ENCODE measurements at places on chromosomes 16 and 17. TPM values are rescaled to one million over a fixed set of nuclear protein-coding genes. Genes with fewer than 3 reads are reported as not detected.

DNA sequence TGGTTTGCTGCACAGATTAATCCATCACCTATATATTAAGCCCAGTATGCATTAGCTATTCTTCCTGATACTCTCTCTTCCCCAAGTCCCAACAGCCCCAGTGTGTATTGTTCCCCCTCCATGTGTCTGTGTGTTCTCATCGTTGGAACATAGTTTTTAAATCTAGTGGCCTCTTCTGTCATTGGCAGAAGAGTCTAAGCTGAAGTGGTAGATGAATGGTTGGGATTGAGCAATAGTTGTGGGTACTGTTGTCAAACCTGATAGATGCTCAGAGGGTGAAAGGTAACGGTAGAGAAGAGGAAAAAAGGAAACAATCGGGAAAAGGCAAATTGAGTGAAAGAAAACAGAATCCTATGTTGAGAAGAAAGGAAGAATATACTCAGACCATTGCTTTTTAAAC, 29.9 kb downstream of the MAP3K3 start:
- DNase-seq: no peak

DUSP3 gene
- 82.4 TPM for polyA plus RNA-seq

- DNase-seq: no peak
Observed at GRCh38 chr17:348692-349425, 3.7 kb downstream of the RPH3AL start.

DNA sequence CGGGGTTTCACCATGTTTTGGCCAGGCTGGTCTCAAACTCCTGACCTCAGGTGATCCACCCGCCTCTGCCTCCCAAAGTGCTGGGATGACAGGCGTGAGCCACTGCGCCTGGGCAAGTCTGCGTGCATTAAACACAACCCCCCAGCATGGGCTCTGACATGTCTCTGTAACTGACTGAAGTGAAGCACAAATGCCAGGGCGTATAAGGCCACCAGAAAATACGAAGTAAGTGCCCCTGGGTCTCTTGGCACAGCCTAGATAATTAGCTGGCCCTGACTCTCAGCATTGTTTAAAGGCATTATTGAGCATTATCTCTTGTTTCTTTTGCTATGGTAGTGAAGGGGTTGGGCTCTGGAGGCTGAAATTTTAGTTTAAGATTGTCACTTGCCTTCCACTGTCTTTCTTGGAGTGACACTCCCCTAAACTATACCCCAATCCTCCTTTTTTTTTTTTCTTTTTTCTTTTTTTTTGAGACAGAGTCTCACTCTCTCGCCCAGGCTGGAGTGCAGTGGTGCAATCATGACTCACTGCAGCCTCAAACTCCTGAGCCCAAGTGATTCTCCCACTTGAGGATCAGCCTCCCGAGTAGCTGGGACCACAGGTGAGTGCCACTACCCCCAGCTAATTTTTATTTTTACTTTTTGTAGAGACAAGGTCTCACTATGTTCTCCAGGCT, 8.2 kb upstream of the SEC14L1 start:
- no peak for DNase-seq

FADS6 gene
- polyA plus RNA-seq: 0.76 TPM

GRCh38 chr17:50847566-50847965, 12.2 kb downstream of the WFIKKN2 start:
- no peak for DNase-seq

GRCh38 chr17:63611354-63611753, 10.7 kb downstream of the TACO1 start:
- no peak for DNase-seq

DNA sequence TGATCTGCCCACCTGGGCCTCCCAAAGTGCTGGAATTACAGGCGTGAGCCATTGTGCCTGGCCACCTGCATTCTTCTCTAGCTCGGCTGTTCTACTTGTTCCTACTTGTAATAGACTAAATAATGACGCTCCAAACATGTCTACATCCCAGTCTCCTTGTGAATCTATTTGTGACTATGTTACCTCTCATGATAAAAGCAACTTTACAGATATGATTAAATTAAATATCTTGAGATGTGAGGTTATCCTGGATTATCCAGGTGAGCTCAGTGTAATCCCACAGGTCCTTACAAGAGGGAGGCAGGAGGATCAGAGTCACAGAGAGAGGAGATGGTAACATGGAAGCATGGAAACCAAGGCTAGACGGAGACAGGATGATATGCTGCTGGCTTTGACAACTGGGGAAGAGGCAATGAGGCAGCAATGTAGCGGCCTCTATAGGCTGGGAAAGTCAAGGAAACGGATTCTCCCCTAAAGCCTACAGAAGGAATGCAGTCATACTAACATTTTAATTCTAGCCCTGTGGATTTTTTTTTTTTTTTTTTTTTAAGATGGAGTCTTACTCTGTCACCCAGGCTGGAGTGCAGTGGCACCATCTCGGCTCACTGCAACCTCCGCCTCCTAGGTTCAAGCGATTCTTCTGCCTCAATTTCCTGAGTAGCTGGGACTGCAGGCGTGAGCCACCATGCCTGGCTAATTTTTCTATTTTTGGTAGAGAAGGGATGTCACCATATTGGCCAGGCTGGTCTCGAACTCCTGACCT, 5.0 kb upstream of the LASP1 start:
- DNase-seq: peak; percentile 40

- no peak for DNase-seq
Observed at GRCh38 chr16:81709016-81709900, 69.8 kb upstream of the PLCG2 start.

- DNase-seq: no peak
Observed at GRCh38 chr17:41837761-41838538, at the start of gene KLHL10. Gene KLHL10, plus strand, starts transcription at chr17:41837825. Its CDS starts 108 bp downstream, at chr17:41837933.

OSBPL7 gene
- 18.0 TPM for polyA plus RNA-seq

- DNase-seq: no peak
Observed at GRCh38 chr17:74898376-74898946, 5.0 kb upstream of the FADS6 start.

GDPD1 gene
- 2.0 TPM for polyA plus RNA-seq

- DNase-seq: no peak
Observed at GRCh38 chr17:42058063-42058462, 7.7 kb upstream of the C17orf113 start.

DNA sequence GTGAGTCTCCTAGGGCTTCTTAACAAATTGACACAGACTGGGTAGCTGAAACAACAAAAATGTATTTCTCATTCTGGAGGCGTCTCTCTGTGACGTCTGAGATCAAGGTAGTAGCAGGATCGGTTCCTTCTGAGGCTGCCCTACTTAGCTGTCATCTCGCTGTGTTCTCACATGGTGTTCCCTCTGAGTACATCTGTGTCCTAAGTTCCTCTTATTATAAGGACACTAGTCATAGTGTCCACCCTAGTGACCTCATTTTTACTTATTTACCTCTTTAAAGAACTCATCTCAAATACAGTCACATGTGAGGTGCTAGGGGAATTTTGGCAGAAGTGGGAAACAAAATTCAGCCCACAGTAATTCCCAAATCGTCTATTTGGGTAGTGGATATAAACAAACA, 529.1 kb downstream of the NPIPA7 start:
- no peak for DNase-seq

KRTAP4-9 gene
- not detected for polyA plus RNA-seq

- no peak for DNase-seq
Observed at GRCh38 chr17:64253470-64253869, 9.6 kb downstream of the TEX2 start.

- peak; percentile 9 for DNase-seq
Observed at GRCh38 chr17:69551212-69552010, 136.9 kb downstream of the MAP2K6 start.

DNA sequence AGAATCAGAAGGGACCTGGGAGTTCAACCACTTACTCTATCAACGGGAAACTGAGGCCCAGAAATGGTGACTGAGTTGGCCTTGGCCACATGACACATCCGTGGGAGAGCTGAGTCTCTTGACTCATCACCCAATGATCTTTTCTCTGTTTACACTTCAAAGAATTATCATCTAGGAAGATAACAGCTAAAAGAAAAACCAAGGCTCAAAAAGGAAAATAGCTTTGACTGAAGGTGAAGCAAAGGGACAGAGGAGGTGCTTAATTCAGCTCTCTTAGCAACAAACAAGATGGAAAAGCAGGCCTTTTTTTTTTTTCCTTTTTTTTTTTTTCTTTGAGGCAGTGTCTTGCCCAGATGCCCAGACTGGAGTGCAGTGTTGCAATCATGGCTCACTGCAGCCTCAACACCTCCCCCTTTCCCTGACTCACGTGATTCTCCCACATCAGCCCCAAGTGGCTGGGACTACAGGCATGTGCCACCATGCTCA, 16.7 kb downstream of the ERCC4 start:
- DNase-seq: peak; percentile 84

CDK5RAP3 gene
- polyA plus RNA-seq: 137 TPM

- DNase-seq: no peak
Observed at GRCh38 chr16:83676086-83676485, 131.7 kb upstream of the HSBP1 start.

- DNase-seq: no peak
Observed at GRCh38 chr17:43010667-43011308, 4.2 kb downstream of the IFI35 start.

- DNase-seq: no peak
Observed at GRCh38 chr16:55991843-55992242, 116.7 kb upstream of the CES5A start.

KLHL10 gene
- not detected for polyA plus RNA-seq

KREMEN2 gene
- polyA plus RNA-seq: 2.5 TPM

MARVELD3 gene
- polyA plus RNA-seq: 0.51 TPM

DPEP2 gene
- 0.82 TPM for polyA plus RNA-seq
